ENCODE measurements at places on chromosomes 16 and 17. TPM values are rescaled to one million over a fixed set of nuclear protein-coding genes. Genes with fewer than 3 reads are reported as not detected.
A peak's percentile ranks its signal among the peaks of the same experiment; 100 is the strongest.

DNA sequence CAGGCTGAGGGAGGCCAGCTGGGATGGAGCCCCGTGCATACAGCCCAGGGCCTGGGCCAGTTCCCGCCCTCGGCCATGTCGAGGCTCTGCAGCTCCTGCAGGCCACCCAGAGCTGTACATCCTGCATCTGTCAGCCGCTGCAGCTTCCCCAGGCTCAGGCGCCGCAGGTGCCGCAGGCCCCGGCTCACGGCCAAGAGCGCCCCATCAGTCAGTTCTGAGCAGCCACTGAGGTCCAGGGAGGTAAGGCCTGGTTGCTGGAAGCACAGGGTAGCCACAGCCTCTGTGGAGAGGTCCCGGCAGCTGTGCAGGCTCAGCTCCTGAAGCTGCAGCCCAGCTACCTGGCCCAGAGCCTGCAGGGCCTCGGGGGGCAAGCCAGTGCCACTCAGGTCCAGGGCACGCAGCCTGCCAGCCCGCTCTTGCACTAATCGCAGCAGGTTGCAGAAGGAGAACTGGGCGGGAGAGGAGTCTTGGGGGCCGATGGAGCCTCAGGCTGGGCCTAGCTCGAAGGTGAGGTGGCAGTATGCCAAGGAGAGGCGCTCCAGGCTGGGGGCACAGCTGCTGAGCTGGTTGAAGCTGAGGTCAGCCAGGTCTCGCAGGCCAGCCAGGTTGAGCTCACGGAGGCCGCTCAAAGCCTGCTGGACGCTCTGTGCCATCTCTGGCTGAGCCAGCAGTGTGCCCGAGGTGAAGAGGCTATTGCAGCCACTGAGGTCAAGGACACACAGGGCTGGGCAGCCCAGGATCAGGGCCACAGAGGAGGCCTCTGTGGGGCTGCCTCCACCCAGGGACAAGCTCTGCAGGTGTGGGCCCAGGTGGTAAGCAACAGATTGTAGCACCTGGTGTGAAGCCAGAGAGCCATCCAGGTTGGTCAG lies 11.4 kb downstream of the ELMO3 start:
- DNase-seq = peak; percentile 65

GRCh38 chr17:74552037-74552436 lies 6.1 kb upstream of the CD300C start:
- no peak for DNase-seq

GRCh38 chr17:83192161-83192788 lies 112.9 kb downstream of the METRNL start:
- DNase-seq = no peak

- DNase-seq = no peak
These were observed 189.6 kb downstream of the MSI2 start for GRCh38 chr17:57445772-57446472.

Gene IGF2BP1
- total RNA-seq = 249 TPM
